ENCODE measurements at places on chromosomes 6 and 20. TPM values are rescaled to one million over a fixed set of nuclear protein-coding genes. Genes with fewer than 3 reads are reported as not detected.
A peak's percentile ranks its signal among the peaks of the same experiment; 100 is the strongest.

GMEB2 gene
- 12.0 TPM for total RNA-seq

FUT9 gene
- total RNA-seq: 0.15 TPM

BPIFB1 gene
- not detected for total RNA-seq

SMPDL3A gene
- 7.5 TPM for total RNA-seq

DNA sequence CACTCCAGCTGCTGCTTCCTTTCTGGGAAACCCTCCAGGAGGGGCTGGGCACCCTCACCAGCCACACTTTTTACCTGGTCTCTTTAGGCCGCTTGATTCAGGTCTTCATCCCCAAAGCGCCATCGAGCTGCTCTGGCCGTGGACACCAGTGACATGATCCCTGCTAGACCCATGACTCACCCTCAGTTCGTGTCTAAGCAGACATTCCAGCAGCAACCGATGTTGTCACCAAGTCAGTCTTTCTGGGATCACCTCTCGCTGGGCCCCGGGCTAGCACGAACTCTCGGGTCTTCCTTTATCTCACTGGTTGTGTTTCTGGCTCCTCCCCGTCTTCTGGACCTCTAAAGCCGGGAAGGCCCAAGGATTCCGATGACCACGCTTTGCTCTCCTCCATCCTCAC, 43.0 kb upstream of the GPR31 start:
- no peak for DNase-seq

GRCh38 chr20:58883241-58883691, 30.8 kb downstream of the GNAS start:
- no peak for DNase-seq

GRCh38 chr6:159462431-159462830, 230.6 kb downstream of the SOD2 start:
- DNase-seq: no peak

DNA sequence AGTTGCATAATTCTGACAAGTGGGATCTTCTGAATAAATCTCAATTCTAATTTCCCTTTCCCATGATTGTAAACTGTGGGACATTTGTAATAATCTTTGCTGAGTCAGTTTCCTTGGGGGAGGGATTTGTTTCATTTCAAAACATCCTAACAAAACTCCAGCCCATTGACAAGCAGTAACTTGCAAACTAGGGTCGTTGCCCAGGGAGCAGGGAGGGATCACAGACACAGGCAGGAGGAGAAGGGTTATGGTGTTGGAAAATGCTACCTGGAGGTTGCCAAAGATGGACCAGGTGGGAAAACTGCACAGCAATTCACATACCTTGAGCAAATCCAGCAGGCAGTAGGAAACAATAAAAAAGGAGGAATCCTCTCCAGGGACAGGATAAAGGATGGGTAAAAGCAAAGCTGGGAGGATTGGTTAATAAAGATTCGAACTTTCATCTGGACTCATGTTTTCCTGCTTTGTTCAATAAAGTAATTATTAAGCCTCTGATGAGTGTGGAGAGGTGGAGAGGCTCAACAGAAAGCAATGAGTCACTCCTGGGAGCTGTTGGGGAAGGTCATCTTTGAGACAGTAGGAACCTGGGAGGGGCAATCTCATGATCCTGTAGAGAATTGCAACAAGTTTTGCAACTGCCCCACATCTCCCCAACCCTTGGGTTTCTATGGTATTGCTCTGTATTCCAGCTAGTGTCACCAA, 87.3 kb upstream of the AKIRIN2 start:
- peak; percentile 16 for DNase-seq

DNA sequence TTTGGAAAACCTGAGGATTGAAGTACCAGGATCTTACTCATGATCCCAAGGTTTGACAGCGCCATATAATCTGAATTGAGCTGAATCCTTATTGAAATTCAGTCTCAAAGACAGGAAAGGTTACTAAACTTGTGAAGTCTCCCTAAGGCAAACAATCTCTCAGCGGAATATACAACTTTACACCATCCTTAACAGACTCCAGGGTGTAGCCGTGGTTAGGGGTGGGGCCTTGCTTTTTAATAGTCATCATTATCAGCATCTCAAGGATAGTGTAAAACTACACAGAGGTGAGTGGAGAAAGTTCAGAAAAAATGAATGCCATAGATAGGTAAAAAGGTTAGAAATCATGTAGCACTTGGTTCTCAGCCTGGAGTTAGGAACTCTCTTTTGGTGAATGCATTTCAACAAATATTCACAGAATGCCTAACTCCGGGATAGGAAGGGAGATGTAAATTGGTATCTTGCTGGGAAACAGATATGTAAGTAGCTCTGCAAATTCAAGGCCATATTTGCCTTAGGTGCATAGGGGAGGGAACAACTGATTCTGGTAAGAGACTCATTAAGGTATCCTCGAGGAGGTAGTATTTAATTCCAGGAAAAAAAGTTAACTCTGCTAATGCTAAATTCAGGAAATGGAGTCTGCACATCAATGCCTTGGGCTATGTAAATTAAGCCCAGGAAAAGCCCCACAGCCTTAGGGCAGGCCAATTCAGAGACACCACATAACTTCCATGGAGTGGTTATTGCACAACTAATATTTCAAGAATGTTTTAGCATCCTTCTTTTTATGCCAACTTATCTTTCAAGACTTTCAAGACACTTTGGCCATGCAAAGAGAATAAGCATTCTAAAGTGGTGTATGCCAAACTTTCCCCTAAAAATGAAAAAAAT, 61.6 kb downstream of the SNAP25 start:
- DNase-seq: no peak

- DNase-seq: no peak
These were observed 386.2 kb downstream of the THBS2 start for GRCh38 chr6:168867247-168868102.

DNA sequence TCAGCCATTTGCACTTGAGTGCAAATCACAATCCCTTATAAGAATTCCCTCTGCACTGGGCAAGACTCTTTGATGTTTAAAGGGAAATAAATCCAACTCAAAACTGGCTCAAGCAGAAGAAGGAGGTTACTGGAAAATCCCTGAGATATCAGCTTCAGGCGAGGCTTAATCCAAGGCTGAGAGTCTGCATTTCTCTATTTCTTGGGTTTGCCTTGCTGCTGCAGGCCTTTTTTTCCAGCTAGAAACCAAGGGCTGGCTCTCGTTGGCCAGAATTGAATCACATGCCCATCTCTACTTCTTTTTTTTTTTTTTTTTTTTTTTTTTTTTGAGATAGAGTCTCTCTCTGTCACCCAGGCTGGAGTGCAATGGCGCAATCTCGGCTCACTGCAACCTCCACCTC, 11.7 kb downstream of the HCK start:
- DNase-seq: no peak

- DNase-seq: no peak
These were observed 10.9 kb downstream of the PYGB start for GRCh38 chr20:25258828-25259227.

GRCh38 chr6:105954148-105954547, 132.0 kb upstream of the PRDM1 start:
- DNase-seq: no peak

- DNase-seq: no peak
These were observed 39.0 kb upstream of the BEND3 start for GRCh38 chr6:107154131-107154800.

DNA sequence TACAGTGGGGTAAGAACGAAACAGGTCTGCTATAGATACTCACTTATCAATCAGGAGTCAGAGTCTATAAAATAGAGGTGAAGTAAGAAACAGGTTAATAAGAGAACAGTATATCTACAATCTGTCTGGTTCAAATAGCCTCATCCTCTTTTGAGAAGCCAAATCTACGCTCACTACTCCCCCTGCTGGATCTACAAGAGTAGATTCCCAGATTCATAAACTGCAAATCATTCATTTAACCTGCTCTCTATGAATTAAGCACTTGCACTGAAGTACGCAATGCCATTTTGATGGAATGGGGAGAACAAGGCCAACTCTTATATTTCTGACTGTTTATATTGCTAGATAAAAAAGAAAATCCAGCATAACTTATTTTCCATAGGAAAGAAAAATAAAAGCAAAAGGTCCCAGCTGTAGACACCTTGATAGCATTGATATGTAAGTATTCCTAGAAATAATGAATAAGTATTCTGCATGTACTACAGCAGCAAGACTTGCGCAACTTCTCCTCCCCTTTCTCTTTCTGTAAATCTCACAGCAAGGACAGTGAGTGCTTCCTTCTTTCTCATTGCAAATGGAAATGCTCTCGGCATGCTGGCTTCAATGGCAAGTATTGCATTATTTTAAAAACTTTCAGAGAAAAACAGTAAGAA, 92.3 kb downstream of the RFX6 start:
- DNase-seq: peak; percentile 20

DNA sequence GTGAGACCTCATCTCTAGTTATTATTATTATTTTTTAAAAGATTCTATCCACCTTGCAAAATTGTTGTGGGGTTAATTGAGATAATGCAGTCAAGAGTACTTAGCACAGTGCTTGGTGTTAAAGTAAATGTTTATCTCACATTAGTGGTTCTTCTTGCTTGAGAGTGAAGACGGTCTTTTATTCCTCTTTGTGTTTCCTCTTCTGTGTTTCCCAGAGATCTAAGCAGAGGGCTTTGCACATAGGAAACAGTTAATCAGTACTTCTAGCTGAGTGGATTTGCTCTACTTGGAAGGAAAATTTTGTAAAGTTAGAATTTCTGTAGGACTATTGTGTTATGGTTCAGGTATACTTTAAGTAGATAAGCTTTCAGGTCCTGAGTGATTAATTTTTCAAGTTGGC, 3.5 kb downstream of the ARMC2 start:
- DNase-seq: no peak

GRCh38 chr6:79868098-79868722, 79.1 kb downstream of the ELOVL4 start:
- DNase-seq: peak; percentile 63

Data from glomerular endothelial cell (primary cell).